ENCODE measurements at places on chromosomes 16 and 17. TPM values are rescaled to one million over a fixed set of nuclear protein-coding genes. Genes with fewer than 3 reads are reported as not detected.
A peak's percentile ranks its signal among the peaks of the same experiment; 100 is the strongest.

The SCARF1 gene
- total RNA-seq = 61.2 TPM

The COPRS gene
- total RNA-seq = 13.6 TPM

The NKD1 gene
- total RNA-seq = 33.6 TPM

The AGRP gene
- total RNA-seq = not detected

The SLFN12L gene
- 8.2 TPM for total RNA-seq

The TBC1D3D gene
- 0.76 TPM for total RNA-seq

The MYO15B gene
- total RNA-seq = 202 TPM

The TBX4 gene
- total RNA-seq = 29.4 TPM

DNA sequence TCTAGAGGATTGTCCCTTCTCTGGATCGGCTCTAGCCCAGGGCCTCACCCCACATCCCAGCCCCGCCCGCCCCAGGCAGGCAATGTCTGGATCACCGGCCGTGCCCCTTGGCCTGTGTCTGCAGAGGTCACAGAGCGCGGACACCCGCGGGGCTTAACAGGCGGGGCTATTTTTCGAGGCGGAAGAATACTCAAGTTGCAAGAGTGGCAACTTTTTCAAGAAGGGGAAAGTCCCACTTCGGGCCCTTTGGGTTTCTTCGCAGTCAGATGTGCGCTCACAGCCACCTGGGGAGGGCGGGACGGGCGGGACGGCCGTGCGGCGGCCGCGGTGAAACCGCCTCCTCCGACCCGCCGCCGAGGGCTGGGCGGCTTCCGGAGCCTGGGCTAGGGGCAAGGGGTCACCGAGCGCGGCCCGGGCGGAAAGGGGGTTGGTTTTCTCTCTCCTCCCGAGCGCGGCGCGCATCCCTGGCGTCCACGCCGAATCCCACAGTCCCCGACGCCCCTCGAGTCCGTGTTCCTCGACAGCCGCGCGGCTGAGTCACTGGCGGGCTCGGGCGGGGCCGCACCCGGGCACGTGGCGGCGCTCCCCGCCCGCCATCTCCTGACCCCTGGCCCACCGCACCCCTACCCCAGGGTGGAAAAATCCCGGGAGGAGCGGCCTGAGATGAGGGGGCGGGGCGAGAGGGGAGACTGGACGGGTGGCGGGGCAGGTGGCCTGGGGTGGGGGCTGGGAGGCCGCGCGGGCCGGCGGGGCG, 1.2 kb upstream of the PFN1 start:
- DNase-seq = peak; percentile 94

DNA sequence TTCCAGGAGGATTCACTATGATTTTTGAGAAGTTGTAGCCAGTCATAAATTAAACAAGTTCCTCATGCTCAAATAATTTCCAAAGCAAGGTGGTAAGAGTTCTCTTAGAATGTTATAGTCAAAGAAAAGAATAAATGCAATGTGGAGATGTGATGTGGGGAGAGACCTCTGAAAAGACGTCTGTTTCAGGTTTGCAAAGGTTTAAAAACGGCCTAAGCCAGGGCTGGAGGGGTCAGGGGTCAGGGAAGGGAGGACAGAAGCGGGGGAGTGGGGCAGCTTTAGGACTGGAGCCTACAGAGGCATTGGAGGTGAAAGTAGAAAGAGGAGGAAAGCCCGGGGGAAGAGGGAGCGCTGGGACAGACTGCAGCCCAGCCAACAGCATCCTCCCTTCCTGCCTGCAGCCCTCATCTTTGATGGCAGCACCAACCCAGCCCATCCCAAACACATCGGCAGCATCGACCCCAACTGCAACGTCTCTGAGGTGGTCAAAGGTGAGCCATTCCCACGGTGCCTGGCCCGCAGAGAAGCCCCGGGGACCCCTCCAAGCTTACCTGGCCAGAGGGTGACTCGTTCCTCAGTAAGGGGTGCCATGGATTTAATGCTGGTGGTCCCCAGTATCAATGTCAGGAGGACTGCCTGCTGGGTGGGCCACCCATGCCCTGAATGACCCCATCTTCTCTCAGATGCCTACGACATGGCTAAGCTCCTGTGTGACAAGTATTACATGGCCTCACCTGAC, 11.4 kb downstream of the PDK2 start:
- no peak for DNase-seq

DNA sequence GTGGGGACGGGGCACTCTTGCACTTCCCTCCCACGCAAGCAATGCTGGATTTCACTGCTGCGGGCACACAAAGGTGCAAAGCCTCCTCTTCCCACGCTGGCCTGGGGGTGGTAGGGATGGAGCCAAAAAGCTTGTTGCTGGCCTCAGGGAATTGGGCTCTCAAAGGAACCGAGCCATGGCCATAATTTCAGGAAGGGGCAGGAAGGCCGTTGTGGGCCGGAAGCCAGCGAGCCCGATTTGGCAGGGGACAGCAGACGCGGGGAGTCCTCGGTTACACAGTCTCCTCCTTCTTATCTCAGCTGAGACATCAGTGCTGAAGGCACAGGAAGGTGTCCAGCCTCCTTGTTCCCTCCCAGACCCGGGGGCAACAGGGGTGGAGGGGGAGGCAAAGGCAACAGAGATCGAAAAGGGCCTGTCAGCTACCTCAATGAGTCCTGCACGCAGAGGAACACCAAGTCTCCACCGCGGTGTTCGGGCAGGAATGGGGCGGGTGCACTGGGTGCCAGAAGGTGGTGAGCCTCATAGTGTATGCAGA, 59.5 kb downstream of the SLFN11 start:
- DNase-seq = no peak

GRCh38 chr17:7177954-7178477, 1.2 kb downstream of the ASGR1 start:
- DNase-seq = peak; percentile 54

GRCh38 chr17:39096508-39097149, 54.8 kb downstream of the PLXDC1 start:
- DNase-seq = peak; percentile 25

DNA sequence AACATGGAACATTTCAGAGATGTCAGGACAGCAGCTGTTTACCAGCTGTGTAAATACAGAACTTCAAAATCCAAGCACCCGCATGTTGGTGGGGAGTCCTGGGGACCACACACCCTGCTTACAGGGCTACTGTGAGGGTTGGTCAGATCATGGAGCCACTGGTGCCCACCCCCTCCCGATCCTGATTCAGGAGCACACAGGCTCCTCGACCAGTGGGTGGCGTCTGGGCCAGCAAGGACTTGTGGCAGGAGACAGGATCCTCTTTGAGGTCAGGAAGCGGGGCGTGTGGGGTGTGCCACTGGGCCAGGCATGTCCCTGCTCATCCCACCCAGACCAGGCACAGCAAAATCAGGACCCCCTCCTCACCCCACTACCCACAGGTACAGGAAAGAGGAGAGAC, 83.6 kb downstream of the SDK2 start:
- DNase-seq = no peak

GRCh38 chr17:65483438-65483837, 78.0 kb downstream of the AXIN2 start:
- DNase-seq = no peak

- DNase-seq = no peak
These were observed 1.3 kb upstream of the RILP start for GRCh38 chr17:1650731-1651558.

DNA sequence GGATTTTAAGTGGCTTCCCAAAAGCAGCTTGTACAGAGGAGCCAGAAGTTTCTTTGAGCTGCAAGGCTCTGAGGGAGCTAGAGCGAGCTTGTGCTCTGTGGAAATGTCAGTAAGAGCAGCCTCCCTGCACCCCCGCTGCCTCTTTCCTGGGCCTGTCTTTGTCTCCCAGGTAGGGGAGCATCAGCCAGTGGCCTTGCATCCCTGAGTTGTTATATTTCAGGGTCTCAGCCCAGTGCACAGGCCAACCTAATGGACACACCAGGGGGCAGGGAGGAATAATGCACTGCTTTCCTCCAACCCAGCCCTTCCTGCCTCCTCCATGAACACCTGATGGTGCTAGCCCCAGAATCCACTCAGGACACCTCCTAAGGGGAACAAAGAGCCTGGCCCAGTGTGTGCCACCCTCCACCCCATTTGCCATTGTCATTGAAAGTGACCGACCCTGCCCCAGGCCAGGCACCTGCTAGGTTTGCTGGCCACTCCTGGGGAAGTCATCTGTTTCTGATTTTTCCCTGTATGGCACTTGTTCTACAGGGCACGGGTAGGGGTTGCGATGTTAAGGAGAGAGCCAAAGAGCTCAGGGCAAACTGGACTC, 6.3 kb downstream of the TPPP3 start:
- no peak for DNase-seq

DNA sequence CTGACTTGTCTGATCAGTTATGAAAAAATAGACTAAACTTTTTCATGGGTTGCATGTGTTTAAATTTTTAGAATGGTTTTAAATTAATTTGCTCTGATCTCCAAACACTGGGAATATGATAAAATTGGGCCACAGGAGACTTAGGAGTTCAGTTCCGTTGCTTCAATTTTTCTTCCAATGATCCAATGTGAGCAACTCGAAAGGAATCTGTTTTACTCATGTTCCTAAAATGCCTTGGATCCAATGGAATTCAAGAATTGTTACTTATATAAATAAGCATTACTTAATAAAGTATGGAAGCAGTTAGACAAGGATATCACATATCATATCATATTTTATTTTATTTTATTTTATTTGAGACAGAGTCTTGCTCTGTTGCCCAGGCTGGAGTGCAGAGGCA, 56.0 kb upstream of the NACA2 start:
- DNase-seq = no peak

DNA sequence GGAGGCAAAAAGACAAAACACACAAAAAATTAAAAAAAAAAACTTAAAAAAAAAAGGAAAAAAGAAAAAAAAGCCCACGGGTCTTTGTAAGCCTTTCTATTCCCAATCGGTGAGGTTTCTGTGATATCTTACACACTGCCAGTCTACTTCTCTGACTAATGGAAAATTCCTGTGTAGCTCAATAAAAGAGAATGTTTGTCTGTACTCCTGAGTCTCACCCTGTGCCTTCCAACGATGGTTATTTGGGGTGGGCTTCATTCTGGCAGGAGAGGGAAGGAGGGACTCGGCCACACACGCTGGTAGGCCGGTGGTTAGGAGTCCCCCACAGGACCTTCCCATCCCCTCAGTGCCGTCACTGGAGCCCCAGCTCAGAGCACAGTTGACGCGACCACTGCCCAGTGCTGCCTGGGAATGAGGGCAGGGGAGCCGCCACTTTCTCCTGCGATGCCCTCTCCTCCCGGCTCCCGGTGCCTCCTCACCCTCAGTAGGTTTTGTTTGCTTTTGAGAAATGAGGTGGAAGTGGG, 68.0 kb downstream of the AMFR start:
- DNase-seq = peak; percentile 37

- no peak for DNase-seq
These were observed 393.1 kb downstream of the CNTNAP4 start for GRCh38 chr16:76670125-76670857.

- DNase-seq = no peak
These were observed 45.3 kb downstream of the PRAC1 start for GRCh38 chr17:48676963-48677558.

GRCh38 chr17:10802496-10803284, 1.2 kb downstream of the TMEM238L start:
- DNase-seq = no peak

DNA sequence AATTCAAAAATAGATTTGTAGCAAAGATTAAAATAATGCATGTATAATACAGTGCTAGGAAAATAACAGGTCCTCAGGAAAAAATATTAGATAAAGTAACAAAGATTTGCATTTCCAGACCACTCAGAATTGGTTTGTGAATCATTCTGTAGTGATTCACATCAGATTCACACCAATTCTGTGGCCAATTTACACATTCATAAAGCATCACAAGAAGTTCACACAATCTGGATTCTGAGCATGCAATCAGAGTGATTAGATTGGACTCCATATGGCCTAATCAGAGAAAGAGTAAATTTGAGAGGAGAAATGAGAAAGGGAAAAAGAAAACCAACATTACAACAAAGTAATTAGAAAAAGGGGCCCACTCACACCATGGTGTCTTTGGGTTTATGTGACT, 36.0 kb upstream of the SLC47A1 start:
- no peak for DNase-seq

GRCh38 chr16:84608282-84608681, 9.6 kb downstream of the COTL1 start:
- no peak for DNase-seq

- DNase-seq = no peak
These were observed 28.9 kb upstream of the BCAR1 start for GRCh38 chr16:75280331-75280804.

DNA sequence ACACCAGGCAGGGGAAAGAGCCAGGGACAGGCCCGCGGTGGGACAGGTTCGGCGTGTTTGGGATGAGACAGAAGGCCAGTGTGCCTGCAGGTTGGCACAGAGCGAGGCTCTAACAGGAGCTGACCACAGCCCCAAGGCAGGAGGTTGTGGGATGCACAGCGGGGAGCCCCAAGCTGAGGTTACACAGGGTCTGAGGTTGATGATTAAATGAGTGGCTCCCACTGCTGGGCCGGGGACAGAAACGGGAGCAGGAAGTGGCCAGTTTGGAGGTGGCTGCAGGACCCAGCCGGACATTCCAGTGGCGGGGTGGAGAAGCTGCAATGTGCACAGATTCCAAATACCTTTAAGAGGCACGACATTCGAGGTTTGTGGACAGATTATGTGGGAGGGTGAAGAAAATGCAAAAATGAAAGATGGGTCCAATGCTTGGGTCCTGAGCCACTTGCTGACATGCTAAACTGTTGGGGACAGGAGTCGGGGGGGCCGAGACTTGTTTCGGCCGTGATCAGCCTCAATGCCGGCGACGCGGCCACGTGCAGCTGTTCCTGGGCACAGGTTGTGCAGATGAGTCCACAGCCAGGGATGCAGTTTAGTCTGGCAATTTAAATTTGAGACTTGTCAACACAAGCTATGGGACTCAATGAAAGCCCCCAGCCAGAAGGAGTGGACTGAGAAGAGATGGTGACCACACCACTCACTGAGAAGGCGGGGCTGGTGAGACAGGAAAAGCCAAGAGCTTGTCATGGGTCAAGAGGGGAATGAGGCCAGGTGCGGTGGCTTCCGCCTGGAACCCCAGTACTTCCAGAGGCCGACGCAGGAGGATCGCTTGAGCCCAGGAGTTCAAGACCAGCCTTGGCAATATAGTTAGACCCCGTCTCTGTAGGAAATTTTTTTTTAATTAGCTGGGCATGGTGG, 8.7 kb downstream of the ENPP7 start:
- DNase-seq = peak; percentile 75

GRCh38 chr16:62475573-62475972, 439.3 kb upstream of the CDH8 start:
- no peak for DNase-seq

DNA sequence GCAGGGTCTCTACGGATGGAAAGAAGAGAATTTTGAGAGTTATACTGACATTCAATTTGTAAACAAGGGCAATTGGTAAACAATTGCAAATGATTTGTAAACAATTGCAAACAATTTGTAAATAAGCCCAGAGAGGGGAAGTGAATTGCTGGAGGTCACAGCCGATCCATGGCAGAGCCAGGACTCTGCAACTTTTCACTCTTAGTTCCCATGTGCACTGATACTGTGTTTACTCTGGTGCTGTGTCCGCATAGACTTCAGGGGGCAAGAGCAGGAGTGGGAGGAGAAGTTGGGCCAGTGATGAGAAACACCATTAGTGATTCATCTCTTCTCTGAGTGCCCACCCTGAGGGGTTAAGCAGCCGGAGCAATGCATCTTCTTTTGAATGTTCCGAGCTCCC, 14.0 kb downstream of the SCNN1G start:
- DNase-seq = no peak

- peak; percentile 48 for DNase-seq
These were observed 284.2 kb downstream of the SNX29 start for GRCh38 chr16:12260647-12261262.

Measured in upper lobe of left lung (tissue), 6 donors.